Activated T-helper 1 cell treated with anti-CD3 and anti-CD28 coated beads, Interleukin-2, amount 50 U/mL, for 16 hours (primary cell): ENCODE measurements at places on chromosomes 5 and 9.

GRCh38 chr9:115604831-115605483, 487.0 kb upstream of the TNC start:
- DNase-seq = no peak

GRCh38 chr5:86374611-86375010, 243.1 kb upstream of the COX7C start:
- DNase-seq = no peak

DNA sequence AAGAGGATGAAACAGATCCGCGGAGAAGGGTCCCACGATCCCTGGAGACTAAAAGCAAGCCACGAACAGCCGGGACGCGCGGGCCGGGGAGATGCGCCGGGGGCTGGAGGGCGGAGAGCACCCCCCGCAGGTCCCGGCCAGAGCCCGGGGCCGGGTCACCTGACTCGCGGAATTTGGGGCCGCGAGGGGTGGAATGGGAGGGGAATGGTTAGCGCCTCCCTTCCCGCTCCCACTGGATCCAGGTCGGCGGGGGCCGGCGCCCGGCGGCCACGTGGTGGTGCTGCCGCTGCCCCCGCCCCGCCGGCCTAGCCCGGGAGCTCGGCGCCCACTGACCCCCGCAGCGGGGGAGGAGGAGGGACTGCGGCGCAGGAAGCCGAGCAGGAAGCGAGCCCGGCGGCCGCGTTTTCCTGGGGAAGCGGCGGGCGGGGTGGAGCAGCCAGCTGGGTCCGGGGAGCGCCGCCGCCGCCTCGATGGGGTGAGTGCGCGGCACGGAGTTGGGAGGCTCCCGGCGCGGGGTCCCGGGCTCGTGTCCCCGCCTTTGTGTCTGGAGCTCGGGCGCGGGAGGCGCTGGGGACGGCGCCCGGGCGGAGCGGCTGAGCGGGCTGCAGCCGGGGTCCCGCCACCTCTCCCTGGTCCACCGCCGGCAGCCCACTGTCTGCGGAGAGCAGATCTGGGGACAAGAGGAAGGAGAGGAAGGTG, at the start of gene RAI14:
TSS of gene RAI14 (plus strand) at position 328 of the 699 bp plus-strand sequence. CDS start 30,592 bp downstream, outside the sequence.
- peak; percentile 13 for DNase-seq

GRCh38 chr5:79297661-79298060, 61.7 kb downstream of the JMY start:
- DNase-seq = no peak

- no peak for DNase-seq
These were observed 141.9 kb upstream of the EFNA5 start for GRCh38 chr5:107812570-107813141.

DNA sequence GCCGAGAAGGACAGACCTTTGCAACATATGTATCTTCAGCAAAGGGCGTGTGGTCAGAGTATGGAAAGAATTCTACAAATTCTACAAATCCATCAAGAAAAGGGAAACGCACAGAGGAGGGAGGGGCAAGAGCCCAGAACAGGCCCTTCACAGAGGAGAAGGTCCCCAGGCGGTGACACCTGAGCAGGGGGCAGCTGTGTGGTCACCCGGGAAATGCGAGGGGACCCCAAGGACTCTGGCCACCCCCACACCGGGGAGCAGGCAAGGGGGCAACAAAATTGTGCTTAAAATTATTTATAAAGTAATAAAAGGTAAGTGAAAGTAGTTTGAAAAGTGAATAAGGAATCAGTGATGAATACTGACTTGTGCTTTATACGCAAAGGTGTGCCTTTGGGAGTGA, 17.6 kb downstream of the NACC2 start:
- DNase-seq = no peak

DNA sequence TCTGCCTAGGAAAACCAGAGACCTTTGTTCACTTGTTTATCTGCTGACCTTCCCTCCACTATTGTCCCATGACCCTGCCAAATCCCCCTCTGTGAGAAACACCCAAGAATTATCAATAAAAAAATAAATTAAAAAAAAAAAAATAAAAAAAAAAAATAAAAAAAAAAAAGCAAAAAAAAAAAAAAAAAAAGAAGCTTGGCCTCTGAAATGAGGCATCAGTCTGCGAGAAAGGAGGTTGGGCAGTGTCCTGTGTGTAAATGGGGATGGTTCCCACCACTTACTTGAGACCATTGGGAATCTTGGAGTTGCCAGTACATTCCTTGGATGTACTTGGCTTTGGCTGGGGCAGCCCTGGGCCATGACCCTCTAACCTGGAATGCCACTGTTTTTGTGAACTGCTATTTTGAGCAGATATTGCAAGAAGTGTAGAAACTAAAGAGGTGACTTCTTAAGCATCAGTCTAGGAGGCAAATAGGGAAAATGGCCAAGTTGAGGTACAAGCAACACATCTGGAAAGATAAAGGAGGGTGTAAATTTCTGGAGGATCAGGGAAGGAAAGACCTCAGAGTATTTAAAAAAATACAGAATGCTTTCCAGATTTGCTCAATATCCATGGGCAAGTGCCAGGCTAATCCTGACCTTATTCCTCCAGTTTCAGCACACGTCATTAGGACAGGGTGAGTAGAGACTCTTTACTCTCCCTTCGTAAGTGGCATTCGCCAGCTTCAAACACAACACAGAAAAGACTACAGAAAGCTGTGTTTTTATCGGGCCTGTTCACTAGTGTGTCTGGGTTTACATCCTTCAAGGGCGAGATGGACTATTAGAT, 58.1 kb downstream of the HSPA4 start:
- DNase-seq = no peak

DNA sequence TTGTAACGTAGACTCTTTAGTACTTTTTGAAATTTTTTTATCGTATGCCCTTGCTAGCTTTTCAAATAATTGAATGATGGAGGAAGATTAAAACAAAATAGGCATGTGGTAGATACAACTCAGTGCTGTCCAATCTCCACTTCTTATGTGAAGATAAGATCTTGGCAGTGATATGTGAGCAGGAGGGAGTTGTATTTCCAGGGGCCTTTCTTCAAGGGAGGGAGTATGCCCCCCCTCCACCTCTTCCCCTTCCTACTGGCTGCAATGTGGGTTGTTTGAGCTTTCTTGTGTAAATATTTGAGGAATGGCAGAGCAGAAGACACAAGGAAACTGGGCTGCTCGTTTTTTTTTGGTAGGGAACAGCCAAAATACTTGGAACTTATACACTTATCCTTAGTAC, 374.9 kb downstream of the PSAT1 start:
- DNase-seq = no peak

DNA sequence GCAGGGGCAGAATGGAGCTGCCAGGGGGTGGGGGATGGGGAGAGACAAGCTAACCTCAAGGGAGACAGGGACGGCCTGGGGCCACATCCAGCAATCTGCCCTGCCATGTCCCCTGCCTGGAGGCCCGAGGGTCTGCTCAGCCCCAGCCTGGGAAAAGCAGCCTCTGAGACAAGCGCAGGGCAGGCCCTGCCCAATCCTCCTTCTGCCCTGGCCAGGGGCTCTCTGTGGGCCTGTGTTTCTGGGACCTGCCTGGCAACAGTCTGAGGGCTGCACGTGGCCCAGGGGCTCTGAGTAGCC, 13.9 kb upstream of the QSOX2 start:
- no peak for DNase-seq

- DNase-seq = no peak
These were observed 122.1 kb upstream of the MAP3K1 start for GRCh38 chr5:56693220-56693579.
